Mucosa of gallbladder (tissue), 1 donor: ENCODE measurements at places on chromosomes 11 and 22. TPM values are rescaled to one million over a fixed set of nuclear protein-coding genes. Genes with fewer than 3 reads are reported as not detected.

GRCh38 chr22:19631899-19632667 lies 82.2 kb upstream of the SEPTIN5 start:
- no peak for DNase-seq

Gene RCOR2
- 2.7 TPM for total RNA-seq

GRCh38 chr11:64303109-64304031 lies 2.0 kb upstream of the ESRRA start:
- no peak for DNase-seq

DNA sequence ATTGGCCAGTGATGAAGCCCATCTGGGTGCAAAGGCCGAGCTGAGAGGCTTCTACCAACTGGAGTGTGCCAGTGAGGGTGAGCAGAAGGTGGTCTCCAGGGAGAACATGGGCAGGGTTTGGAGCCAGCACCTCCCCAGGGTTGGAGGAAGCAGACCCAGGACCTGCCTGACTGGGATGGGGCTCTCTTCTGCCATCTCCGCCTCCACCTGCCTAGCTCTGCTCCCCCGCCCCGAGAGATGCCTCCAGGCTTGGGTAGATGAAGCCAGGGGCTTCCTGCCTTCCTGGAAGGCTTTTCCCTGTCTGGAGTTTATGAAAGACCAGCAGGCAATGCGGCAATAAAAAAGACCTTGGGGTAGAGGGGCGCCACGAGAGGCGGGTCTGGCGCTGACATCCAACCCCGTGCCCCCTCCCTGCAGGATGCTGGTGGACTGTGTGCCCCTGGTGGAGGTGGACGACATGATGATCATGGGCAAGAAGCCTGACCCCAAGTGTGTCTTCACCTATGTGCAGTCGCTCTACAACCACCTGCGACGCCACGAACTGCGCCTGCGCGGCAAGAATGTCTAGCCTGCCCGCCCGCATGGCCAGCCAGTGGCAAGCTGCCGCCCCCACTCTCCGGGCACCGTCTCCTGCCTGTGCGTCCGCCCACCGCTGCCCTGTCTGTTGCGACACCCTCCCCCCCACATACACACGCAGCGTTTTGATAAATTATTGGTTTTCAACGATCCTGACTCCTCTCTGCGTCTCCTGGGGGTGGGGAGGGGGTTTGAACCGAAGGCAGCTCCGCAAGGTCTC lies 3.3 kb downstream of the SELENOM start:
- DNase-seq = no peak

GRCh38 chr11:34652191-34652973 lies 31.5 kb downstream of the EHF start:
- DNase-seq = no peak
